NCI-H2107 (cell line): ENCODE measurements at places on chromosomes 13 and 19.

- no peak for DNase-seq
These were observed 53.1 kb downstream of the PCDH20 start for GRCh38 chr13:61362522-61362921.

GRCh38 chr13:112894673-112895481 lies 74.1 kb upstream of the MCF2L start:
- no peak for DNase-seq

DNA sequence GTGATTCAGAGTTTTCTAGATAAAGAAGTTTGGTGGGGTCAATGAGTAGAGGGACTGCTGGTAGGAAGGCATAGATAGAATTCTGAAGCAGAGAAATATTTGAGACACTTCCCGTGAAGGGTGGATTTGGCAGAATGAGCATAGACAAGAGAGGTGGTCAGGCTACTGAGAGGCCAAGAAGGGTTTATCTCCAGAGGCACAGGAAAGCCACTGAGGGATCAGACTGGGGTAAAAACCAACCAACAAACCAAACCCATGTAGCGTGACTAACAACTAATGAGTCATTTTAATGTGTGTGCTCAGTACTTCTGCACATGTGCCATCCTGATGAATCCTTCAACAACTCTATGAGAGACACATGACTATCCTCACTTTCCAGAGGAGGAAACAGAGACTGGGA lies 60.0 kb upstream of the SERP2 start:
- no peak for DNase-seq

- no peak for DNase-seq
These were observed 3.7 kb upstream of the CNN1 start for GRCh38 chr19:11534948-11535347.

GRCh38 chr19:7348587-7349230 lies at the start of gene ARHGEF18:
ARHGEF18 (plus strand) TSS chr19:7348937; CDS start chr19:7362891, 13,954 bp downstream.
- DNase-seq = no peak

GRCh38 chr19:55336101-55336500 lies 3.6 kb upstream of the KMT5C start:
- DNase-seq = no peak

DNA sequence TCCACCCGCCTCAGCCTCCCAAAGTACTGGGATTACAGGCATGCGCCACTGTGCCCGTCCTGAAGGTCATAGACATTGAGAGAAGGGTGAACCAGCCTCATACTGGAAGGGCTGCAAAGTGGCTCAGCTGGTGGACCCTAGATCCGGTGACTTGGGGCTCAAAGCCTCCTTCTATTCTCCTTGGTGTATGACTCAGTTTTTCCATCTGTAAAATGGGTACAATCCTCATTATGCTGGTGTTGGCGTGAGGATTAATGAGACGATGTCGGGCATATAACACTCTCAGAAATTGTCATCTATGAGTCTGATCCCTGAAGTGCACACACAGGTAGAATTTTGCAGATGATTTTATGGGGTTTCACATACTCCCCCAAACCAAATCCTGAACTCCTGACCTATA lies 5.8 kb upstream of the CAMSAP3 start:
- DNase-seq = no peak

DNA sequence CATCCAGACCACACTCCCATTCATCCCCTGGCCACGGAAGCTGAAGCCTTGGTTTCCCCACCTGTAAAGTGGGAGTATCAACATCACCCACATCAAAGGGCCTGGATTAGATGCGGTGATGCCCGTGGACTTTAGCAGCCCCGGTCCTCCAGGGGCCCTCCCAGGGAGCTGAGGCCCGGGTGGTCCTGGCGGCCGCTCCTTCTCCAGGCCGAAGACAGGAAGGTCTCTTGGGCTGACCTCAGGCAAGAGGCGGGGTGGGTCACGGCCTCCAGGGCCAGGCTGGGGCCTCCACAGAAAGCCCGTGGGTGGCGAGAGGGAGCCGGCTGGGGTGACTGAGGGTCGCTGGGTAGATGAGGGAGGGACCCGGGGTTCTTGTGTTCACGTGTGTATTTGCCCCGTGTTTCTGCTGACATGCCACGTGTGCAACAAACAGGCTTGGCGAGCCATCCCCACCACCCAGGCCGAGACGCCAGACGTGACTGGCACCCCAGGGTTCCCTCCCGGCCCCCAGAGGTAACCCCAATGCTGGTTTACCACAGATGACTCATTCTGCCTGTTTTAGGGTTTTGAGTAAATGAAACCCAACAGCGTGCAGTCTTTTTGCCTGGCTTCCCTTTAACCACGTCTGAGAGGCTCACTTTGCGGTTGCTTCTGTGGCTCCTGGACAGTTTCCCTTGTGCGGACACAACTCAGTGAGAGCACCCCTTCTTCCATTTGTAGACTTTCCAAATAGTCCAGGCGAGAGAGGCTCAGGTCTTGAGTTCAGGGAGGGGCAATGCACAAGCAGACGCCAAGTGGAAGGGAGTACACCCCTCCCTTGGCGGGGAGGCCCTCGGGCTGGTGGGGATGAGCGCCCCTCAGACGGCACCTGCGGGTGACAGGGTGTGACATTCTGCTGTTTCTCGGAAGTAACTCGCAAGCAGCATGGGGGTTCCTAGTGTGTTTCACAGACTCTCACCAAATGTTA lies 42.9 kb downstream of the C13orf46 start:
- DNase-seq = no peak

GRCh38 chr13:27280009-27280656 lies 9.5 kb downstream of the RASL11A start:
- DNase-seq = no peak

DNA sequence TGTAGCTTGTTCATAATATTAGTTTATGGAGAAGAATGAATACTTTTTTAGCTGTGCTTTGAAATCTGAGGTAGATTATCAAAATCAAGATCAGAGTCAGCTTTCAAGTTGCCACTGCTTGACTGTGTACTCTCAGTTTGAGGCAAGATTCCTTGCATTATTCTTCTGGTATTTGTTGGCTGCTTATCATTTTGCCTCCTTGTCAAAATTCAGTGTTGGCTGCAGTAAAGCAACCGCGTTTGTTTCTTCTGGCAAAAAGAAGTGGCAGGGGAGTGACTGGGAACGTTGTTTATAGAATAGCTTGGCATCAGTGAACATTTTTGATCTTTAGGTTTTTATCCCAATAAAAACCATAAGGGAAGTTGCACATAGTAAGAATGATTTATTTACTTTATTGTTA lies 419.3 kb upstream of the GPC6 start:
- no peak for DNase-seq
